SHP77 (cell line): ENCODE measurements at places on chromosomes 2 and 18.

DNA sequence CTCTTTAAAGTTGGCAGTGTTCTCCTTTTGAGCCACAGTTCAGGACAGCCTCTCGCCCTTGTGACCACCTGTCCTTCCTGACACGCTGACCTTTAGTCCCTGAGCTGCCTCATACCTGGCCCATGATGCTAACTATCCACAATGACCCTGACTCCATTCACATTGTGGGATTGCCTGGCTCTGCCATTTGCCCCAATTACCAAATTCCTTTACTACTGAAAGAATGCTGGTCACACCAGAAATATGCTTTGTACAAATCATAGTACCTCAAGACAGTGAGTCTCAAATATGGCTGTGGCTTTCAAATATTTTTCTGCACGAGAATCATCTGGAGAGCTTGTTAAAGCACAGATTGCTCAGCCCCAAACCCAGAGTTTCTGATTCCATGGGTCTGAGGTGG lies 54.2 kb downstream of the LTBP1 start:
- DNase-seq, result no peak

DNA sequence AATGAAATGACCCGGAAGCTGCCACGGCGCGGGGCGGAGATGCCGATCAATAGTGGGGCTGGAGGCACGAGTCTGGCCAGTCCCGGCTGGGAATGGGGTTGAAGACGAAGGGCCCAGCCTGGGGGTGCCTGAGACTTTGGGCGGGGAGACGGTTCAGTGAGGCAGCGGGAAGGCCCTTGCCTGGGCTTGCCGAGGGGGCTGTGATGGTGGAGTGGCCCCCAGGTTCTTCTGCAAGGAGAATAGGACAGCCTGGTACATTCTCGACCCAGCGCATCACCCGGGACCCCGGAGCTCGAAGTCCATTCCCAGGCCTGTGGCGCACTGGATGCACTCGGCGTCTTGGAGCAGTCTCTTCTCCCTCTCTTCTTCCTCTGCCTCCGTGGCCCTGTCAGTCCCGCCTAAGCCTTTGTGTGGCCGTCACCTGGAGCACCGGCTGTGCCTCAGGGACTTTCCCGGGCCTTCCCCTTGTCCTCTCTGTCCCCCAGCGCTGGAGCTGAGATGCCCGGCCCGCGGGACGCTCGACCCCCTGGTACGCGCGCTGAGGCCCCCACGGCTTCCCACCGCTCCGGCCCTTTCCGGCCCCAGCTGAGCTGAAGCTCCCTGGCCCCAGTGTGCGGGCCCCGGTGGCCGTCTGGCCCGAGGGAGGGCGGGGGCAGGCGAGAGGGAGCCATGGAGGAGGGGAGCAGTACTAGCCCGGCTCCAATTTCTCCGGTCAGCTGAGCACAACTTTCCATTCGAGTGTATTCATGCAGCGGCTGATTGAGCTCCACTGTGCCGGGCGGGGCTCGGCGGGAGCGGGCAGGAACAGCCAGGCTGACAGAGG lies 8.0 kb downstream of the SIX3 start:
- no peak for DNase-seq

DNA sequence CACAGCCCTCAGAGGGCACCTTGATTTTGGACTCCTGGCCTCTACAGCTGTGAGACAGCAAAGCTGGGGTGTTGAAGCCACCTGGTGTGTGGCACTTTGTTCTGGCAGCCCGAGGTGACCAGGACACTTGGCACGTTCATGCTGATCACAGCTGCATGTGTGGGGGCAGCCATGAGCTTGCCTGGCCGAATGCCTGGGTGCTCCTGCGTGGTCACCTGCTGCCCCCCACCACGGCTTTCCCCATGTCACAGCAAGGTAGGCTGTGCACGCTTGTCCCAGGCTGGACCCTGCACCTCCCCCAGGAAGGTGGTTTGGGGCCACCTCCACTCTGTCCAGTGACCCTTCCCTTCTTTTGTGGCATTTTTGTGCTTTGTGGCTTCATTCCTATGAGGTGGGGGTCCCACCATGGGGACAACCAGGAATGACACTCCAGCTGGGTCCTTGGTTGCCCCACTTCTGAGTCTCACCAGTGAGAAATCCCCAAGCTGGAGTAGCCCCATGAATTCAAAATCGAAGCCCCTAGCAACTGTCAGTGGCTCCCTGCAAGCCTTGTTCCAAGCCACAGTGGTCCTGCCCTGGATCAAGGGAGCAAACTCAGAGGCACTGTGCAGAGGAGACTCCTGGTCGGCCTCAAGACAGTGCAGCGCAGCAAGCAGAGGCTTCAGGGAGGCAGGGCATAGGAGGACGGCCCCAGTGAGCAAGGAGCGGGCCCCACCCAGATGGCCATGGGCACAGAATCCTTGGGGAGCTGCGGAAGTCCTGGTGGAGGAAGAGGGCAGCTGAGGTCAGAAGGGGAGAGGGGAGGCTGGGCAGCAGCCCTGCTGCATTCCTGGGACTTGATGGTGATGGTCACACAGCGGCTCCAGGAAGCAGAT lies 121.4 kb upstream of the HS6ST1 start:
- DNase-seq, result no peak

- no peak for DNase-seq
Observed at GRCh38 chr2:68294913-68295312, 24.8 kb downstream of the CNRIP1 start.

- DNase-seq, result no peak
Observed at GRCh38 chr2:133835821-133836619, 267.8 kb upstream of the NCKAP5 start.

DNA sequence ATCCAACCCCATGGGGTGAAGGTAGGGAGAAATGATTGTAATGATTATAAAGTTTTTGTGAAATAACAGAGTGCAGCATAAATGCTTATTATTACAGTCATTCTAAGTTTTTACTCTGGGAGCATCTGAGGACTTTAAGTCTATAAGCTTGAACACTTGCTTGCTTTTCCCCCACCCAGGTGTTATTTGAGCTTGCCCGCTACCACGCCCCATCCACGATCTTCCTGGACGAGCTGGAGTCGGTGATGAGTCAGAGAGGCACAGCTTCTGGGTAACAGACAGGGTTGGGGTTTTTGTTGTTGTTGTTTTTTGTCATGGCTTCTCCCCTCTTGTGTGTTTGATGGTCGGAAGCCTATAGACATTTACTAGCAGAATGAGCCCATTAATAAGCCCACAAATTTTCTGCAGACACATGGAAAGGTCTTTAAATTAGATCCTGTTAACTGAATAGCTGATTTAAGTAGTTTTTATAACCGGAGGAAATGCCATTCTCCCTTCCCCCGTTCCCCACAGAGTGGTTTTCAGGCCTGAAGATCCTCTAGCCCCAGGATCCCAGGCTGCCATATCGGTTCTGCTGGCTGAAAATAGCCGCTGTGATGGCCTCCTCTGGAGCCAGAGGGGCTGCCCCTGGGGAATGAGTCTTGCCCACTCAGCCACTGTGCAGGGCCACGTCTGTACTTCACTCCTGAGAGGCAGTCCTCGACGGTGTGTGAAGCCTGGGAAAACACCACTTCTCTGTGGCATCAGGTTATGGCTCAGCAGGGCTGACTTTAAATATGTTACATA lies 39.9 kb upstream of the ELOA2 start:
- DNase-seq, result no peak

- no peak for DNase-seq
Observed at GRCh38 chr2:197904446-197904845, 100.1 kb downstream of the PLCL1 start.

DNA sequence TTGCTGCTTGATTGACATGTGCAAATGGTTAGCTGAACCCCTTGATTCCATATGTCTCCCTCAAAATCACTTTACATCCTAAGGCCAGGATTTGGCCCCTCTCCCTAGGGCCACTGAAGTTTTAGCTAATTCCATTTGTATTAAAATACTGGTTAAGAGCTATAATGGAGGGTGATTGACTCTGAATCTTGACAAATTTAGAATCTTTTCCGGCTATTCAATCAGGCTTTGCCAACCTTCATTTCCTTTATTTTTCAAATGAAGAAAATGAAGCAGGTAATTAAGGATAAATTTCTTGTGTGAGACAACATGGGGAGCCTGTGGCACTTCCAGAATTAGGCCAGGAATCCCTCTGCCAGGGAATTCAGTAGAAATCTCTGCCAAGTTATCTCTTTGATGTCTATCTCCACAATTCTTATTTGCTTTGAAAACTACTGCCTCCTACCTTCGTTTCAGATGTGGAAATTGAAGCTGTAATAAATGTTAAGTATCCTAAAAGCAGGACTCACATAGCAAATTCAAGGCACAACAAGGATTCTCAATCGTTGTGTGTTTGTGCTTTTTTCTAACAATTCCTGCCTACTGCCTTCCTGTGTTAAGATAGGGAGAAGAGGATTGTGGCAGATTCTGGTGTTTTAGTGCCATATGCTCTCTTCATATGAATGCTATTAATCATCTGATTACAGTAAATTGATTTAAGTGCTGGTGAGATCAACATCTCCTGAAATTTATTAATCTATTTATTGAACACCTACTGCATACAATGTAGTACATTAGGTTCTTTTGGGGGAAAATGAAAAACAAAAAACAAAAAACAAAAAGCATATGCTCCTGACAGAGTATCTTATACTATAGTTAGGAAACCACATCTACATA lies 47.8 kb upstream of the MAP4K3 start:
- DNase-seq, result no peak

GRCh38 chr2:190627448-190628412 lies 21.2 kb upstream of the NAB1 start:
- DNase-seq, result no peak

- no peak for DNase-seq
Observed at GRCh38 chr18:45627204-45627526, 11.9 kb downstream of the SLC14A2 start.

DNA sequence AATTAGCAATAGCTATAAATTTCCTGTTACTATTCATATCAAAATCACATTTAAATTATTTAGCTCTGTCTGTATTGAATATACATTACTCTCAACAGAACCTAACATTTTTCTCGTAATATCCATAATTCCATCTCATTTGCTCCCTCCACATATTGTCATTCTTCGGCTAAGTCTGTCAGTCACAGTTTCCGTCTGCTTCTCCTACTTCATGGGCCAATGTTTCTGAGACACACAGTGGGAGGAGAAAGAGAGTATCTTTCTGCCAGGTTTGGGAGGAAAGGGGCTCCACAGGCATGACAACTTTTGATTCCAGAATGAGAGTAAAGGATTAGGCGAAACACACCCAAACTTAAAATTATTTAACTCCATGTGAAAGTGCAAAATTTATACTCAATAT lies 273.1 kb upstream of the SMIM21 start:
- DNase-seq, result no peak
